Left lung (tissue), 14 donors: ENCODE measurements at places on chromosomes 7 and 10. TPM values are rescaled to one million over a fixed set of nuclear protein-coding genes. Genes with fewer than 3 reads are reported as not detected.

Gene NACAD
- total RNA-seq = 7.3 TPM

Gene CEP55
- total RNA-seq = 9.5 TPM

Gene DPYSL4
- 1.3 TPM for total RNA-seq

Gene SH3PXD2A
- total RNA-seq = 90.7 TPM

Gene BEND7
- total RNA-seq = 21.2 TPM

Gene PDK4
- total RNA-seq = 56.6 TPM

Gene STK32C
- total RNA-seq = 18.2 TPM

Gene UCMA
- total RNA-seq = not detected

Gene SLC26A5
- 1.0 TPM for total RNA-seq

Gene ATOH7
- not detected for total RNA-seq

Gene OR6B1
- not detected for total RNA-seq

Gene CRTAC1
- 44.0 TPM for total RNA-seq

Gene SLC39A12
- total RNA-seq = 0.31 TPM

Gene GNGT1
- total RNA-seq = not detected

Gene CACNB2
- 5.7 TPM for total RNA-seq

Gene SP8
- total RNA-seq = not detected

Gene DKK1
- 10.5 TPM for total RNA-seq

Gene BLNK
- 9.4 TPM for total RNA-seq

Gene CXCL12
- 89.6 TPM for total RNA-seq

Gene TAS2R3
- 0.82 TPM for total RNA-seq

Gene NUTM2E
- not detected for total RNA-seq

Gene ADAM8
- 16.2 TPM for total RNA-seq

Gene JCAD
- total RNA-seq = 43.1 TPM

Gene PPP1R17
- total RNA-seq = not detected

Gene HMX3
- not detected for total RNA-seq

Gene FOXP2
- total RNA-seq = 9.0 TPM

Gene FZD8
- 16.0 TPM for total RNA-seq

Gene STEAP1
- 23.6 TPM for total RNA-seq

Gene TCERG1L
- not detected for total RNA-seq

Gene IL6
- 9.4 TPM for total RNA-seq

Gene LRGUK
- total RNA-seq = 0.94 TPM

Gene IDI1
- total RNA-seq = 61.1 TPM

Gene AGAP5
- total RNA-seq = 8.4 TPM

Gene NPTX2
- 1.3 TPM for total RNA-seq
